ENCODE measurements at places on chromosomes 3 and 15.

GRCh38 chr15:97998307-97999071 is 38.0 kb downstream of the ARRDC4 start:
- DNase-seq = no peak

DNA sequence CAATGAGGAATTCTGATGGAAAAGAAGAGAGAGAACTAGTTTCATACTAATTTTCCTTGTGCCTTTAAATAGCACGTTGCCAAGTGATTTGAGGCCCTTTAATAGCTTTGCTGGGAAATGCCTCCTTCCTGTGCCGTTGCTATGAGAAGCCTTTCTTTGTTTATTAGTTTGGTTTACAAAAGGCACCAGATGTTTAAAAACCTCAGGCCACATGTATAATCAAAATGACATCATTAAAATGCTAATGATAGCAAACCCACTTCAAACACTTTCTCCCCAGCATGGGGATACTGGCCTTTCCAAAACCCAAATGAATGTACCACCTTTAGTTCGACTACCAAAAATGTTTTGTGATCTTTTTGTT is 50.0 kb upstream of the TBC1D23 start:
- no peak for DNase-seq

DNA sequence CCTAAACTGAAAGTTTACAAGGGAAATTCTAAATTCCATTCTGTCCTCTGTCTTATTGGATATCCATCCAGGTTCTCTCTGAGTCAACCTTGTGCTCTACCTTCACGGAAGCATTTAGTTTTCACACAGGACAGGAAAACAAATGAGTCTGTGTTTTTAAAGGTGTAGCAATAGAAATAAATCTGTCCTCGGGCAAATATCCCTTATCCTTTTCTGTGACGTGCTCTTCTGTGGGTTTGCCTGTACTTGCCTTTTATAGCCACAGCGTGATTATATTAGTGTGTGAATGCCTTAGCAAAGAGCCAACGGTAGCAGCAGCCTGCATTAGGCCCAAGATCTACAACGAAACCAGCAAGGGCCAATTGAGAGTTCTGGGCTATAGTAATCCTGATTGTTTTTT is 127.2 kb upstream of the PLSCR5 start:
- DNase-seq = no peak

GRCh38 chr15:84721371-84721770 is 5.4 kb upstream of the SEC11A start:
- peak; percentile 35 for DNase-seq

GRCh38 chr3:114078126-114078525 is 21.6 kb downstream of the QTRT2 start:
- no peak for DNase-seq

GRCh38 chr3:42600958-42601675 is 631 bp downstream of the NKTR start:
- DNase-seq = peak; percentile 77

- DNase-seq = no peak
Measured at GRCh38 chr3:61564395-61565059, 3.2 kb downstream of the PTPRG start.

DNA sequence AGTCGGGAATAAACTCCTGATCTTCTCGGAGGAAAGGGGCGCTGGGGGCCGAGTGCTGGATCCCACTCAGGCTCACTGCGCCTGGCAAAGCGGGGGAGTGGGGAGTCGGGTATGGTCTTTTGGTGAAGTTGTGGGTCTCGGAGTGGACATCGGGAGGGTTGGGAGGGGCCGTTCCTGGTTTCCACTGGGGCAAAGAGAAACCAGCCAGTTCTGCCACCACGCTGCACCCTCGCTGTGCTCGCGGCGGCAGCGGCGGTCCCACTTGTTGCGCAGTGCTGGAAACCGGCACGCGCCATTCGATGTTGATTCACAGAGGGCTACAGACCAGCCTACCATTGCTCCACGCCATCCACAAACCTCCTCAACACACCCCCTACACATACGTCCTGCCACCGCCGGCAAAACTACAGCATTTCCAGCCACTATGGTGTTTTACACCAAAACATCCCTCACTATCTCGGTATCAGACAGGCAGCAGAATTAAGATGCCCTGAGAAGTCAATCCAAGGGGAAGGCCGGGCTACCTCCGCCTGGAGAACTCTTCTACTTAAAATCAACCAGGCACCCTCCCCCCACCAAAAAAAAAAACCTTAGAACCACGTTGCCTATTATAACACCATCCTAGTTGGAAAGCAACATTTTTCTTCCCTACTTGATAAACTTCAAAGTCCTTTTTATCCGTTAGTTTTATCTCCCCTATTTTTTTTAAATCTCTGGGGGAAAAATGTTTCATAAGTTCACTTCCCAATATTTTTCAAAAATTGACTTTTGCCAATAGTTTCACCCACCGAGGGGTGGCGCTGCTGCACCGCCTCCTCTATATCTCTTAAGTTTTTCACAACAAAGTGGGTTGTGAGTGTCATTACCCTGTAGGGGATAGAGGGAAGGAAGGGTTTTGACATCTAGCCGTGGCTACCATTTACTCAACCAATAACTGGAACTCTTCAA is 3.6 kb downstream of the BCL6 start:
- peak; percentile 94 for DNase-seq

DNA sequence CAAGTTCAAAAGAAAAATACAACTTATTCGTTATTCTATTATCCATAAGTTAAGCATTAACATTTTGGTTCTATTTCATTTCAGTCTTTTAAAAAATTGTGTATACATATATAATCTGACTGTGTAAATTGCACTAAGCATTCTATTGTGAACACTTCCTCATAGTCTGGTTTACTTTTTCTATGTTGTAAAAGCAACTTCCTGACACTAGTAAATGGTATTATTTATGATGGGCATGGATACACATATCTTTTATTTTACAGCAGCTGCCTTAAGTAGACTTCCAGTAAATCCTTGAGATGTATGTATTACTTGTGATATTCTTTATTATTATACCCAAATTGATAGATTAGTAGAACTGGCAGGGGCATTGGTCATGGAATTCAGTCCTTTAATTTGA is 58.2 kb downstream of the FNDC3B start:
- peak; percentile 19 for DNase-seq

GRCh38 chr3:159371961-159372360 is 570.1 kb downstream of the MFSD1 start:
- no peak for DNase-seq

GRCh38 chr15:59950603-59951388 is 53.3 kb upstream of the FOXB1 start:
- no peak for DNase-seq

DNA sequence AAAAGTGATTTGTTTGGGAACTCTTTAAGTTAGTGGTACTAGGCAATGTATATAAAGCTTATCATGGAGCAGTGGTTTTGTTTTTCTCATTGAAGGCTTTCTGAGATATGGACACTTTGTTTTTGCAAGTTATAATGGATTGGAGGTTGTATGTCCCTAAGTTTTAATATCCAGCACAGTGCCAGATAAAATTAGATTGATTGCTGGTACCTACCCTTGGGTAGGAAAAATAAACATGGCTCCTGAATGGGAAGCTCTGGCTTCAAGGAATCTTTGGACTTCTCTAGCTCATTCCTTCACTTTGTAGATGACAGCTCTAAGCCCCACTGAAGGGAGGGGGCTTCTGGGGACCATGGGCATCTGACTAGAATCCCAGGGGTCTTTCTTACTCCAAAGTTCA is 81.8 kb upstream of the SKOR1 start:
- DNase-seq = no peak

DNA sequence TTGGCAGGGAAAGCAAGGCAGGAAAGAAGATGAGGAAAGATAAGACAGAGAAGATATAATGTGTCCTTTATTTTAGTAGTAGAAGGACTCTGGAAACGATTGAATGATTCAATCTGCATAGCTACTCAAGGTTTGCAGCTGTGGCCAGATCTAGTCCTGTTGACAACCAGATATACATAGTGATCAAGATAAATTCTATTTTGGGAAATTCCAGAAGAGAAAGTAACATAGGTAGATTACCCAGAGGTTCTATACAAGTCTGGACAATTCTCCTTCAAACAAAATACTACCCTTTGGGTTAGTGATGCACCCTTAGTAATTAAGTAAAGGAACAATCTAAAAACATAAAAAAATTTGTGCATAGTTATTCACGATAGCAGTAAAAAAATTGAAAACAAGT is 9.4 kb downstream of the TERC start:
- DNase-seq = no peak

- DNase-seq = no peak
Measured at GRCh38 chr3:134363381-134363755, 10.9 kb downstream of the AMOTL2 start.

- DNase-seq = peak; percentile 41
Measured at GRCh38 chr3:189270248-189270832, 98.6 kb downstream of the TPRG1 start.

- DNase-seq = no peak
Measured at GRCh38 chr15:88204584-88204983, 52.0 kb downstream of the NTRK3 start.

DNA sequence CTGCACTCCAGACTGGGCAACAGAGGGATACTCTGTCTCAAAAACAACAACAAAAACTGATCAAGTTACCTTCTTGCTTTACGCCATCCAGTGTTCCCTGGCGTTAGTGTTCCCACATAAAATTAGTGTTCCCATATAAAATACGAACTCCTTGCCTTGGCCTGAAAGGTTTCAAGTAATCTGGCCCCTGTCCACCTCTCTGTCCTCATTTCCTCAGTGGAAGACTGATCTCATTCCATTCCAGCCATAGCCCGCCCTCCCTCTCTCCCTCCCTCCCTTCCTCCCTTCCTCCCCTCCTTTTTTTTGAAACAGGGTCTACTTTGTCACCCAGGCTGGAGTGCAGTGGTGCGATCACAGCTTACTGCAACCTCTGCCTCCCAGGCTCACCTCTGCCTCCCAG is 2.8 kb upstream of the CAND2 start:
- DNase-seq = no peak

- DNase-seq = no peak
Measured at GRCh38 chr3:188326111-188326510, 172.2 kb downstream of the LPP start.

GRCh38 chr3:187689984-187690383 is 12.4 kb downstream of the RTP2 start:
- DNase-seq = no peak

DNA sequence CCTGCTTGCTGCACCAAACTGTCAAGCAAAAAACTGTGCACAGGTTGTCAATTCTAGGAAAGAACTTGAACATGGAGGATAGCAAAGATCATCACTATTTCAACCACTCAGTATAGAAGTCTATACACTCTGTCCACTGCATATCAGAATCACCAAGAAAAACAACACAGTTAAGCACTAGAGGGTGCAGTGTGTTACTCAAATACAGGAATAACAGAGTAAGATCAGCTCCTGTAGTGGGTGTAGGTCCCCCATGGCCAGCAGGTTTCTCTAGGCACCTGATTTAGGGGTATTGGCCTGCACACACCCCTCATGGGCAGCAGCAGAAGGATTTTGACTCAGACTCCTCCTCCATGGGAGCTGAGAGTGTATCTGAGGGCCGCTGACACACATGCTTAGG is 464.1 kb downstream of the EPHA6 start:
- DNase-seq = no peak

GRCh38 chr15:99963096-99963825 is 230.0 kb upstream of the LYSMD4 start:
- DNase-seq = no peak

DNA sequence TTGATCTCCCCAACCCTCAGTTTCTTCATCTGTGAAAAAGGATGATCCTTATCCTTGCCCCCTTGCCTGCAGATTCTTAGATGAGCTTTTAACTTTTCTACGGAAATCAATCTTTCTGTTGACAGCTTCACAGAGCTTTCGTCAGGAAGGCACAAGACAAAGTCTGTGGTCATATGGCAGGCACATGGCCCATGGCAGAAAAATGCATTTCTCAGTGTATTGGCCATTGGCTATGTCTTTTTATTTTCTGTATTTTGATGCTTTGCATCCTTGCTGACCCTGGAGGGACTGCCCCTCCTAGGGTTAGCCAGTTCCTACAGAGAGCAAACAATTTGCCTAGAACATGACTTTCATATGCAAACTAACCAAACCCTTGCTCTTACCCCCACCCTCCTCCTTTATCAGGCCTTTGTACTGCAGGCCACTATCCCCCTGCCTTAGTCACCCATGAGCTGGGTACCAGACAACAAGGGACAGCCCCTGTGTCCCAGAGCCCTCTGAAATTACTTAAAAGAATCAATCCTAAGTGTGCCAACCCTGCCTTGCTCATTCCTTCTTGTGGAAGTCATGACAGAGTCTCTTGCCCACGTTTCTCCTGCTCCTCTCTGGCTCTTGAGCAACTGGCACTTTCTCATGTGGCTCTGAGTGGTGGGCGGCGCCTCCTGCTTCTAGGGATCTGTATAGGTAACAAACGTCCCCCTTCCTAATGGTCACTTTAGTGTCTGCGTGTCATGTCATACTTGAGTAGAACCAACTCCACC is 24.1 kb upstream of the NOX5 start:
- peak; percentile 40 for DNase-seq

DNA sequence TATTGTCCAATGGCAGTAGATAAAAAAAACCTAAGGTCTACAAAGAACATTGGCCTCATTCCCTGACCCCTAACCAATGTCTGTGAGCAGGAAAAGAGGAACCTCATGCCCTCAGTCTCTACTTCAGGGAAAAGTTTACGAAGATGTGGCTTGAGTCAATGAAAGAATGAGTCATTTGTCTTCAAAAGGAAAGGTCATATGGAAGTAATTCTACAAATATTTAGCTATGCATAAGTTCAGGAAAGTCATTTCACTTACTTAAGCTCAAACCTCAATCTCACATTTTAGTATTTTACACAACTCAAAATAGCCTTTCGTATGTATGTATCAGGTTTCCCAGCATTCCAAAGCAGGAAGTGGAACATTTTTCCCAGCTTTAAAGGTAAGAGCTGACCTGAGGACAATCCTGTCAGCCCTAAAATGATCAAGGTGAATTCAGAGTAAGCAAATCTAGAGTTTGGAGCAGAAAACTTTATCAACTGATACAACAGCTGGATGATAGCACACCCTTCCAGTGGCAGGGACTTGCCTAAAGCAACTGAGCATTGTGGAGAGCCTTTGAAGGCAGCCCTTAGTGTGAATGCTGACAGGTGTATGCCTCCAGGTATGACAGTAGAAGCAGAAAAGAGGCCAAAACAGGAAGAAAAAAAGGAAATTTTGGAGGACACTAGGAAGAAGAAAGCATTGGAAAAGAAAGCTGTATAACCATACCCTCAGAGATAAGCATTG is 53.9 kb upstream of the ACKR4 start:
- DNase-seq = peak; percentile 72

DNA sequence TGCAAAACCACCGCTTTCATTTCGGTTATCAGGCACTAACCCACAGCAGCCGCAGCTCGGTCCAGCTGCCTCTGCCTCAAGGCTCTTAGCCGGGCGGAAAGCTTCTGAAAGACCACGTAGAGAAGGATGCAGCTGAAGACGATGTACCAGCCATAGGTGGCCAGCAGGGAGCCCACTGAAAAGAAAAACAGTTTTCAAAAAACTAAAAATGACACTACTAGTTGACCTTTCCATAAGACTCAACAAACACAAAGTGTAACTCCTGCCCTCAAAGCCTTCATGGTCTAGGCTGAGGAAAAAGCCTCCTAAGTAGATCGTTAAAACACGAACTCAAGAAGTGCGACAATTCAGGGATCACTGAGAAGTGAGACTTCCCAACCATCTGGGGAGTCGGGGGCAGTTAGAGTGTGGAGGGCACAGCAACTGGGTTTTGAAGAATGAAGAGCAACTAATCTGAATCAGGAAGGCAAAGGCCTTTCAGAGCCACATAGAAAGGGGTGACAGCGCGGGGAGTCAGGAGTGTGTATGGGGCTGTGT is 716 bp downstream of the SELENOS start:
- peak; percentile 42 for DNase-seq
